NCI-H2081 treated with DMSO at 0.1 percent for 48 hours (cell line): ENCODE measurements at places on chromosomes 3 and 15.

DNA sequence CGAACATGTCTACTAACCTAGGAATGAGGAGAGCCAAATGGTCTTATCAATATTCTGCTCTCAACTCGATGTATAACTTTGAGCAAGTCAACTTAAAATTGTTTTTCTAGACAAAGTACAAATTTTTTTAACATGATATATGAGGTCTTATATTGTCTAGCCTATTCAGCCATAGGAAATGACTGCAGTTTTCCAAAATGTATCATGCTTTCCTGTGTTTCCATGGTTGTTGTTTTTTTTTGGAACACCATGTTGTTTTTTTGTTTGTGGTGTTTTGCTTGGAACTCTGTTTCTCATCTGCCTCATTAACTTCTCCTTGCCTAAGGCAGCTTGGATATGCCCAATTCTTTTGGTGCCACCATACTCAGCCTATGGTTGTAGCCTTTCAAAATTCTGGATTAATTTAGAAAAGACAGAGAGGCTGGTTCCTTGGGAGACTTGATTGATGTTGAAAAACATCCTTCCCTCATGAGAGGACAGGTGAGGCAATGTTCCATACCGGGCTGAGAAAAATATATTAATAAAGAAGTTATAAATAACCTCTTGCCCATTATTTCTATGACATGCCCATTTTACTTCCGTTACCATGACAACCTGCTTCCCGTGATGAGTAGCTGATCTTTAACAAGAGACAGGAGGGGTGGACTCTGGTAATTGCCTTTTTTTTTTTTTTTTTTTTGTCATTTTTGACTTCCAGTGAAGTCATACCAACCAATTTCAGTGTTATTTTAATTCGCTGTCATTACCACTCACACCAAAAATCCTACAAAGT is 687.9 kb upstream of the GRM7 start:
- DNase-seq: no peak

GRCh38 chr3:139597947-139598346 is 58.4 kb upstream of the RBP1 start:
- DNase-seq: no peak

- DNase-seq: no peak
Observed at GRCh38 chr15:29324746-29325145, 55.1 kb upstream of the NSMCE3 start.

DNA sequence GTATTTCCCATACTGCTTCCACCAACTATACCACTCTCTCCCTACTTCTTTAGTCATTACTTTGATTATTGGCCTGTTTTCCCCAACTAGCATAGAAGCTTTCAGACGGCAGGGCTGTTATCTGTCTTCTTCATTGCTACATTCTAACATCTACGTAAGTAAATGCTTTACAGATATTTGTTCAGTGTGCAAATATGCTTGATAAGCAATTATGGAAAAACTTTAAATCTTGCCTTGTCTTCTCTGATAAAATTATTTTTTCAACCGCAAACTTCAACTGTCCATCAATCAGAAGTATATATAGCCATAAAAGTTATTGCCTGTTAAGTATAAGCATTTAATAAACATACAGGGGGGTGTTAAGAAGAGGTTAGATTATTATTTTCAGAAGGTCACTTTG is 35.7 kb downstream of the ZDHHC23 start:
- DNase-seq: no peak

GRCh38 chr3:120093119-120093910 is 932 bp downstream of the GSK3B start:
- DNase-seq: no peak

DNA sequence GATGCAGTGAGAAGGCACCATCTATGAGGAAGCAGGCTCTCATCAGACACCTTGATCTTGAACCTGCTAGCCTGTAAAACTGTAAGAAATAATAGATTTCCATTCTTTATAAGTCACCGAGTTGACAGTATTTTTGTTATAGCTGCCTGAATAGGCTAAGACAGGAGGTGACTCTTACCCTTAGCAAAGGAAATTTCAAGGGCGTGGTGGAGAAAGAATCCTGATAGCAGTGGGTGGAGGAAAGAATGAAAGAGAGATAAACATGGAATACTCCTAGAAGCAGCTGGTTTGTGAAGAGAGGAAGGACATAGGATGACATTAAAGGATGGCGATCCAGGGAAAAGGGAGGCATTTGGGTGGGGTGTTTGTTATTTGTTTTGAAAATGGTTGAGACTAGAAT is 41.4 kb downstream of the SIDT1 start:
- no peak for DNase-seq

GRCh38 chr15:31079519-31079918 is 22.0 kb downstream of the TRPM1 start:
- DNase-seq: no peak
